Stimulated activated CD8-positive, alpha-beta memory T cell treated with anti-CD3 and anti-CD28 coated beads, Interleukin-15, amount 100 ng/mL, for 24 hours (primary cell): ENCODE measurements at places on chromosomes 7 and 10.

DNA sequence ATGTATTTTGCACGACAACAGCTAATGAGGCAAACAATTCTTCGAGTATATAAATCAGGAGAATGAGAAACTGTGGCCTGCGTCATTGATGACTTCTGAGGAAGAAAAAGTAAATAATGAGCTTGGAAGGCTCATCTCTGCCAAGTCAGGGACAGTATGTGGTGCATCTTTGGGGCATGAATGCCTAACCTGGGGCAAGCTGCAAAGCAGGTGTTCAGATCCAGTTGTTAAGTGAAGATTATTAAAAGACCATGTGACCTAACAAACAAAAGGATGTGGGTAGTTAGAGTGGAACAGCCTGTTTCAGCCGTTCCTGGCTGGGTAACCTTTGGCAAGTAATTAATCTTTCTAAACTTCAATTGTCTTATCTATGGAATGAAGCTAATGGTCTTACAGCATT lies 93.0 kb downstream of the LYZL2 start:
- DNase-seq = no peak

- DNase-seq = no peak
Observed at GRCh38 chr10:7986851-7987250, 67.6 kb upstream of the GATA3 start.

DNA sequence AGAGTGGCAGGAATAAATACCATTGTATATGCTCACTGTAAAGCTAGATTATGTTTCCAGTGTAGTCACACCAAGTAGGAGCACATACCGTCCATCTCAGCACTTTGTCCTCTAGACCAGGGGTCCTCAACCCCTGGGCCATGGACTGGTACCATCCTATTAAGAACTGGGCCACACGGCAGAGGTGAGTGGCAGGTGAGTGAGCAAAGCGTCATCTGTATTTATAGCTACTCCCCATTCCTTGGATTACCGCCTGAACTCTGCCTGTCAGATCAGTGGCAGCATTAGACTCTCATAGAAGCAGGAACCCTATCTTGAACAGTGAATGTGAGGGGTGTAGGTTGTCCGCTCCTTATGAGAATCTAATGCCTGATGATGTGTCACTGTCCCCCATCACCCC lies 735.3 kb downstream of the MAGI2 start:
- DNase-seq = no peak

GRCh38 chr7:45610660-45611299 lies 36.6 kb downstream of the ADCY1 start:
- no peak for DNase-seq

DNA sequence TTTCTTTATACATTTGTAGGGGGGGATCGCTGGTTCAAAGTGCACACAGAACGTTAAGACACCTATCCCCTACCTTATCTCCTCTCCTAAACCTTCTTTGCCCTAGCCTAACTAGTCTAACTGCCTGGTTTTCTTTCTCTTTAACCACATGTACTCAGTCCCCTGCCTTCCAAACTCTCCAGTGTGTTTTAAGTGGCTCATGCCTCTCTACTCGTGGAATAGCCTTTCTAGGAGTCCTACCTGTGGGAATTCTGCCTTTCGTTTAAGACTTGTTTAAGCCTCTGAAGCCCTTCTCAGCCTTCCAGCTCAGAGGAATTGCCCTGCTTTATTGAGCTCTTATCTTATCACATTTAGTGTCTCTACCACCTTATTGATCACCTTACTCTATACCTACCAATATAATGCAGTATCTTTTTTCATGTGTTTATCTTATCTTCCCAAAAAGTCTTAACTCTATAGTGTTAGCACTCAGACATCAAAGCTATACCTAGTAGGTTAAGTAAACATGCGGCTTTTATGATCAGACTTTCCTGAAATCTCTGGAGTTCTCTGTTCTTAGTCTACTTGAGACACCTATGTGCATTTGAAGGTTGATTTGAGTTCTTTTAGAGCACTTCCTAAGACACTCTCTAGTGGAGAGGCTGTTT lies 50.7 kb downstream of the ARID5B start:
- no peak for DNase-seq

- no peak for DNase-seq
Observed at GRCh38 chr7:255721-256361, 34.1 kb upstream of the FOXL3 start.
